MCF 10A (cell line): ENCODE measurements at places on chromosomes 13 and 19. TPM values are rescaled to one million over a fixed set of nuclear protein-coding genes. Genes with fewer than 3 reads are reported as not detected.

ZNF134 gene
- total RNA-seq: 16.4 and 18.8 TPM in 2 replicates

- DNase-seq: no peak
Measured at GRCh38 chr13:94933936-94934335, 221.6 kb upstream of the SOX21 start.

DNA sequence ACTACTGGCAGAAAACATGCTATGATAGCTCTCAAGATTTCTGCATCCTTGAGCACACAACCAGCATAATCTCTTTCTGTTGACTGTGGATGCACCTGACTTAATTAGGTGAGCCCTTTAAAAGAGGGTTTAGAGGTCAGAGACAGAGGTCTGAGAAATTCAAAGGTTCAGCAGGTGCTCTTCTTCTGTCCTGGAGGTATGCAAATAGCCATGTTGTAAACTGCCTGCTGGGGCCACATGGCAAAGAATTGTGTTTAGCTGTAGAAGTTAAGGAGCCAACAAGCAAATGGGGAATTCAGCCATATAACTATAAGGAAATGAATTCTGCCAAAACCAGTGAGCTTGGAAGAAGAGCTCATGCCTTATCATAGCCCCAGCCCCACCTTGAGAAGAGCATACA, 11.6 kb upstream of the DCLK1 start:
- DNase-seq: no peak

ODAD3 gene
- 0.30 TPM in 1 of 2 replicates, not detected in the other for total RNA-seq

- DNase-seq: no peak
Measured at GRCh38 chr13:30145709-30146367, 161.5 kb downstream of the KATNAL1 start.
